ENCODE measurements at places on chromosomes 2 and 18.

GRCh38 chr18:67977067-67977616 lies 460.6 kb upstream of the DSEL start:
- DNase-seq, result no peak

- no peak for DNase-seq
Measured at GRCh38 chr18:46373791-46374190, 269.6 kb downstream of the HAUS1 start.

- DNase-seq, result no peak
Measured at GRCh38 chr2:240166761-240167587, 26.5 kb upstream of the OTOS start.

GRCh38 chr2:175107146-175107545 lies 60.9 kb downstream of the ATF2 start:
- no peak for DNase-seq

DNA sequence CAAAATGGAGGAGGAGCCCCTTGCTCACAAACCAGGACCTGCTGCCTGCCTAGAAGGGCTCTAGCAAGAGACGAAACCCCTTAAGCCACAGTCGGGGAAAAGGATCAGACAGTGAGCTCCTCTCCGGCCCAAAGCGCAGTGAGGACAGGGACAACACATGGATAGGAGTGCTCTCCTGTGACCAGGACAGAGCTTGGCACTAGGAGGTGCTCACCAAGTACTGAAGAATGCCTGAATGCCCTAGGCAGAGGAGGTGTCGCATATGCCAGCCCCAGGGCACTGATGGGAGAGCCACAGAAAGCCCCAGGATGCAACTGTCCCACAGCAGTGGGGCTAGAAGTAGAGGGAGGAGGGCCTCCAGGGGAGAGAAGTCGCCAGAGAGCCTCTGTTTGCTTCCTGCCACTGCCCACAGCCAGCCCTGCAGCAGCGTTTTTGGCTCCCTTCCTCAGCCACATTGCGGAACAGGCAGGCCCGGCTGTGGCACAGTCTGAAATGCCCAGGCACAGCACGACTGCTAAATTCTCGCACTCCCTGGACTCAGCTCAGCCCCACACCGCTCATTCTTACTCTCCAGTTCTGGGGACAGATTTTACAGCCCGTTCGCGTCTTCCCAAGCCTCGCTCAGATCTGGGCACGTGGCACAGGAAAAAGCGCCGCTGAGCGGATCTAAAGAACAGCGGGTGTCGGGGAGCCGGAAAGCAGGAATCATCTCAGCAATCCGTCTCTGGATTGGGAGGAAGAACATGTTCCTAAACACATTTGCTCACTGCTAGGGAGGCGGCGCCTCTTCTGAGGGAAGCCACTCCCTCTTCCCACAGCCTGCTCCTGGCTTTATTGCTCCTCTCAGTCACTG lies 98.7 kb upstream of the POU3F3 start:
- DNase-seq, result no peak

DNA sequence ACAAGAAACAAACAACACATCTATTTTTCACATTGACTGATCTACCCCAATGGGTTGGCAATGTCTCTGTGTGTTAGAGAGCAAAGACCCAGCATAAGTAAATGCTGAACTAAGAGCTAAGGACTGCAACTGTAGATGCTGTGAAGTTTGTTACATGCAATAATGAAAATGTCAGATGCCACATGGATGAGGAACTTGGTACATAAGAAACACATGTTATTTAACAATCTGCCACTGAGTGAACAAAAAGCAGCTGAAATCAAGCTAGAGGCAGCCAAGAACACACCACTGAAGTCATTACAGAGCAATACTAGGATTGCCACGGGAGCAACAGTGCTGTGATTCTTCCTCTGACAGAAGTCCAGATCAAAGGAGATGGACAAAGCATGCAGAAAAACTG lies 389.4 kb downstream of the CDH2 start:
- no peak for DNase-seq

DNA sequence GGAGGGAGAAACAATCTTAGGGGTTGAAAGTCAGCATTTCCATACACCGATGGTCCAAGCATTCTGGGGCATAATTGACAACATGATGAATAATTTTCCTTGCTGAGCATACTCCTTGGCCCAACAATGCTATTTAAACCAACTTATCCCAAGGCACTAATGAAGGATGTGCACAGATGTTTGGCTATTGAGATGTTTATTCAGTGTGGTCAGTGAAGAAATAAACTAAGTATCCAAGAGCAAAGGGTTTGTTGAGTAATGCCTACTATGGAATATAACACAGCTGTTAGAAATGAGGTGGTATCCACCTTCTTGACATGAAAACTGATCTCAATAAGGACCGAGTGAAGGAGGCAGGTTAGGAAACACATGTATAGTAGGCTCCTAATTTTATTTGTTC lies 53.9 kb upstream of the RAB6D start:
- no peak for DNase-seq

GRCh38 chr18:477565-477964 lies 22.9 kb downstream of the COLEC12 start:
- DNase-seq, result no peak

GRCh38 chr2:171515672-171516298 lies 6.5 kb upstream of the CYBRD1 start:
- no peak for DNase-seq

- DNase-seq, result no peak
Measured at GRCh38 chr2:213018340-213018901, 133.0 kb downstream of the IKZF2 start.

DNA sequence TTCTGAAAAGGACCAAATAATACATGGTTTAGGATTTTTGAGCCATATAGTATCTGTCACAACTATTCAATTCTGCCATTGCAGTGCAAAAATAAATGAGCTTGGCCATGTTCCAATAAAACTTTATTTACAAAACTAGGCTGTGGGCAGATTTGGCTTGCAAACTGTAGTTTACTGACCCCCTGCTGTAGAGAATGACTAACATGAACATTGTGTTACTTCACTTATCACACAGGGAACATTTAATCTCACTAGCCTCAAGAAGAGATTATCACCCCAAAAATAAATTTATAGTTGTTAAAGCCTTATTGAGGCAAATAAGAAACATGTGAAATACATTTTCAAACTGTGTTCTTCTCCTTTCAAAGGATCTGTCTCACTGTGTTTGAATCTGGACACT lies 766.2 kb downstream of the MBD2 start:
- DNase-seq, result no peak

GRCh38 chr2:126921066-126921465 lies 22.4 kb downstream of the TEX51 start:
- DNase-seq, result no peak

- DNase-seq, result no peak
Measured at GRCh38 chr2:240781471-240782220, 38.4 kb downstream of the KIF1A start.

DNA sequence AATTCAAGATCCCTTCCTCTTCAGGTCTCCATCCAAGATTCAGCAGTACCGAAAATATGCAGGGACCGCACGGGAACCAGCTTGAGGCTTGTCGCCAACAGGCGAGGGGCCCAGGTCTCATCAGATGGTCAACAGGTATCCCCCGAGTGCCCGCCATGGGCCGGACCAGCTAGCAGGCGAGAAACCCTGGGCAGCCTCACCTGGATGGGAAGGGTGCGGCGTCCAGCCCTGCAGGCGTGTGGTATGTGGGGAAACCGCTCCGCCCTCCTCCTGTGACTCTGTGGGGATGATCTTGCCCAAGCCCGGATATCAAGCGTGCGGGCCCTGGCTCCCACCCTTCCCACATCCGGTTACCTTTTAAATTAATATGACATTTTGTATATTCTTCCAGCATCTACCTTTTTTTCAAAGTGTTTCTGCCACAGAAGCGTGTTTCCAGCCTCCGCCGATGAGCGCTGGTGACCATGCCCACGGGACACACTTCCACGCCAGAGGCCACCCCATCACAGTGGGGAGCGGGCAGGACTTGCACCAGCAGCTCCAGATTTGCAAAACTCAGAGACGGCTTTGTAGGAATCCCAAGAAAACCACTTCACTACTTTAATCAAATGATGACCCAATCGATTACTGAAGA lies 33.2 kb downstream of the ZNF516 start:
- peak; percentile 31 for DNase-seq

GRCh38 chr2:63484481-63484880 lies 103.8 kb downstream of the WDPCP start:
- DNase-seq, result no peak

GRCh38 chr18:35754464-35754863 lies 172.9 kb downstream of the GALNT1 start:
- no peak for DNase-seq
